ENCODE measurements at places on chromosomes 6 and 20.

DNA sequence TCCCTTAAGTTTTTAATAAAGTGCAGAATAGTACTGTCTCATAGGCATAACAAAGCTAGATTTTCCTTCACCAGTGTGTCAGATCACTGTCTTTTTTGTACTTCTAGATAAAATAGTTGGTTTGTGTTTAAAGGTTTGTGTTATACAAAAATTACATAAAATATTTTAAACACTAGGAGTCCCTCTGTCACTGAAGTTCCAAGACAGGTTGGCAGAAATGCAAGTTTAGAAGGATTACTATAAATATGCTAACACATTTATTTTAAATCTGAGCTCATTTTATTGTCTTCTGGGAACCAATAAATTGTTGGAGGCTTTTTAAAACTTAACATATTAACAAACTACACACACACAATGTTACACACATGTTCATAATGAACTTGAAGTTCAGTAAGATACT lies 30.8 kb upstream of the RUNX2 start:
- DNase-seq, result no peak

- no peak for DNase-seq
Measured at GRCh38 chr6:88402909-88403308, 236.8 kb upstream of the CNR1 start.

GRCh38 chr6:168116975-168117899 lies 38.2 kb upstream of the FRMD1 start:
- DNase-seq, result no peak

GRCh38 chr20:2524709-2525506 lies 11.5 kb upstream of the TMC2 start:
- peak; percentile 67 for DNase-seq

- no peak for DNase-seq
Measured at GRCh38 chr6:96851858-96852257, 14.6 kb upstream of the GPR63 start.

DNA sequence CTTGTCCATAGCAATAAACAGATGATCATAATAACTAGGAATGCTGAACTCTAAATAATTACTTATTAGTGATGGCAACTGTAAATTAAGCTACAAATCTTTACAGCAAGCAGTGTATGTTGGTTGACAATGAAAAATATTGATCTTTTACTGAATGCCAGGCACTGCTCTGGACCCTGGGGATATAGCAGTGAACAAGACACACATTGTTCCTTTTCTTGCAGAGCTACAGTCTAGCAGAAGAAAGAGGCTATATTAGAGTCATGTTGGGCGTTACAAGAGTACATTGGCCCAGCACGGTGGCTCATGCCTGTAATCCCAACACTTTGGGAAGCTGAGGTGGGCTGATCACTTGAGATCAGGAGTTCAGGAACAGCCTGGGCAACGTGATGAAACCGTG lies 11.5 kb downstream of the PXT1 start:
- DNase-seq, result no peak

DNA sequence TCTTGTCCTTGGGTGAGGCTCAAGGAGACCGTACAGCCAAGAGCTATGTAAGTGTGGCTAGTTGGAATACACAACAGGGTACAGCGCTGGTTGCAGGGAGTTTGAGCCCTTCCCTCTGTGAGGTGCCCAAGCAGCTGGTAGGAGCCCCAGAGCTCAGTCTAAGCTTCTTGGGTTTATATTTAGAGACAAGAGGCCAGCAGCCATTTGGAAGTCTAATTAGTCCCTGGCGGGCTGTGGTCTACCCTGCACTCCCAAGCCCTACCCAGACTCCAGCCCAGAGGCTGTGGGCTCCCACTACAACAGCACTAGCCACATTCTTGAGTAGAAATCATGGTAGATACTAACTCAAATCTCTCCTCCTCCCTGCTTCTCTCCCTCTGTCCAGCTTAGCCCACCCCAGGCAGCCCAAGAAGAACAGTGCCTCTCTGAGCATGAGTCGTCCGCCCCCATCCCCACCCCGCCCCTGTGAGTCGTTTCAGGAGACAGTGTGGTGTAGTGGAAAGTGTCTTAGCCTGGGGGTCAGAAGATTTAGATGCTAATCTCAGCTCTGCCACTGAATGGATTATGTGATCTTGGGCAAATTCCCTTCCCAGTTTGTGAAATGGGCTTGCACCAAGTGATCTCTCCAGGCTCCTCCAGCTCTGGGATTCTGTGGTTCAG lies 37.8 kb downstream of the EIF2S2 start:
- peak; percentile 77 for DNase-seq
